Fibroblast of skin of back (primary cell): ENCODE measurements at places on chromosomes 4 and X.

- DNase-seq = no peak
Observed at GRCh38 chr4:159210975-159211374, 108.1 kb downstream of the RAPGEF2 start.

DNA sequence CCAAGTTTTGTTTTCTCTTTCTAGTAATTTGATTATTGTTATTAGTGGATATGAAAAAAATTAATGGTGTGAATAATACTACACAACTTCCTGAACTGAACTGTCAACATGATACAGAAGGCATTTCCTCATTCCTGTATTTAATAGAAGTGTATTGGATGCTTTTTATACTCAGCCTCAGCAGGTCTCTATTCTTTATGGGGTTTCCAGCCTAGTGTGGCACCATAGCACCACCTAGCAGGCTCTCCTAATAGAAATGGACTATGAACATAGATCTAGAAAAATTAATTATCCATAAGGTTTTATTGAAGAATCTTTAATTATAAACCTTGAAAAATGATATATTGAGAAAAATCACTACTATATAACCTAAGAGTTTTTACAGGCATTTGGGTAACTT, 52.4 kb downstream of the GLRB start:
- peak; percentile 59 for DNase-seq

- DNase-seq = no peak
Observed at GRCh38 chrX:21740329-21741274, 17.3 kb downstream of the SMPX start.

DNA sequence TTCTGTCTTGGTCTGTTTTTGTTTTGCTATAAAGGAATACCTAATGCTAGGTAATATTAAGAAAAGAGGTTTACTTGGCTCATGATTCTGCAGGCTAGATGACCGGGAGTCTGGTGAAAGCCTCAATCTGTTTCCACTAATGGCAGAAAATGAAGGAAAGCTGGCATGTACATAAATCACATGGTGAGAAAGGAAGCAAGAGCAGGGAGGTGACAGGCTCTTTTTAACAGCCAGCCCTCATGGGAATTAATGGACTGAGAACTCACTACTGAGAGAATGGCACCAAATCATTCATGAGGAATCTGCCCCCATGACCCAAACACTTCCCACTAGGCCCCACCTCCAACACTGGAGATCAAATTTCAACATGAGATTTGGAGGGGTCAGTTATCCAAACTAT, 27.6 kb downstream of the SATL1 start:
- no peak for DNase-seq

DNA sequence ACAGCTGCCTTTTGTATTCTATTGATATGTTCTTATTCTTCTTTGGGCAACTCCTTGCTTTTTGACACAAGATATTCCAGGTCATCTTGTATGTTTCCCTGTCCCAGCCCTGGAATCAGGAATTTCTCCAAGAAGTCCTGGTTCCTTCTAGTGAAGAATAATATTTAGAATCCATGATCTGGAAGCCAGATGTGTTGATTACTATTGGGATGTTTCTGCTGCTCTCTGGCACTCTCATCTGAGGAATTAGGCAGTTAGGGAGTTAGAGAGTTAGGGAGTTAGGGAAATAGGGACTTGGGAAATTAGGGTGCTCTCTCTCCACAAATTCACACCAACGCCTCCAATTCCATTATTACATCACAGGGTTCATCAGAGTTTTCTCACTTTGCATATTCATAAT, 191.2 kb downstream of the ZNF330 start:
- DNase-seq = no peak

- no peak for DNase-seq
Observed at GRCh38 chr4:113955948-113956347, 23.5 kb downstream of the ARSJ start.

DNA sequence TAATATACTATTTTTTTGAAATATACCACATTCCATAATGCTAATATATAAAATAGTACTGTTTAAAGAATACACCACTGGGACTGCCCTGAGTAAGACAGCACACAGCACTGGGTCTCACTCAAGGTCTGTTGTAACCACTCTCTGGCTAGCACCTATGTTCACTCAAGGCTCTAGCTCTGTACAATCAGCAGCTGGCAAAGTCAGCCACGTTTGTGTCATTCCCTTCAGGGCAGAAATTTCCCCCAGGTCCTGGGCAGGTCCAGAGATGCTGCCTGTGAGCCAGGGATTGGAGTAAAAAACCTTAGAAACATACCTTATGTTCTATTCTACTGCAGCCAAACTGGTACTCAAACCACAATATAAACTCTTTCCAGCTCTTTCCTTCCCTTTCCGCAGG, 1160.2 kb upstream of the ADGRL3 start:
- no peak for DNase-seq

GRCh38 chrX:10598540-10598939, 21.8 kb downstream of the MID1 start:
- no peak for DNase-seq

- DNase-seq = peak; percentile 91
Observed at GRCh38 chr4:24850674-24851073, 55.3 kb downstream of the SOD3 start.

DNA sequence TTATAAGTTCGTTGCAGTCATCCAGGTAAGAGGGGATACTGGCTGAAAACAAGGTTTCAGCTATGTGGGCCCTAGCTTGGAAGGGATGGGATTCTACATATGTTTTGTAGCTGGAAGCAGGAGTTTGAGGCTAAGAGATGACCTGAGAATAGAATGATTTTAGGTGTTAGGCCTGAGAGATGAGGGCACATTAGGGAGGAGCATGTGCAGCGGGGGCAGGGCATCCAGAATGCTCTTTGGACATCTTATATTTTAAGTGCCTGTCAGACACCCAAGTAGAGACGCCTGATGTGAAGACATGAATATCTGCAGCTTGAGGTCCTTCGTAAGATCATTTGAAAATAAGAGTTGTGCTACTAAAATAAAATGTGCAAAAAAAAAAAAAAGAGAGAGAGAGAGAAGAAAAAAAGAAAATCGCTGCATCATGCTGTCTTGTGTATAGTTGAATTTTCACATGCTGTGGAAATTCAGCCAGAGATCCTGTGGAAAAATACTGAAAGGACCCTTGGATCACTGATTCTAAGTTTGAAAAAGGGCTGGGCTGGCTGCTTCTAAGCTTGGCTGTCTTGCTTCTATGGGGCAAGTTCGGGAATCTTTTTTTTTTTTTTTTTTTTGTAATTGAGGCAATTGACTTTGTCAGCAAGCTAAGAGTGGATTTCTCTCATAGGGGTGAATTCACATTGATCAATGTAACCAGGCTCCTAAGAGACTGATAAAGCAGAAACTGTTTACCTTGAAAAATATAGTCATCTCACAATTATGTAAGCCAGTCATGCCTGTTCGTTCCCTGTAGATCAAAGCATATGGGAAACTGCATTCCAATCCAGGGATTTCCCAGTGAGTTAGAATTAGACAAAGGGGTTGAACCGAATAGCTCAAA, 341.0 kb upstream of the GATB start:
- DNase-seq = peak; percentile 72

DNA sequence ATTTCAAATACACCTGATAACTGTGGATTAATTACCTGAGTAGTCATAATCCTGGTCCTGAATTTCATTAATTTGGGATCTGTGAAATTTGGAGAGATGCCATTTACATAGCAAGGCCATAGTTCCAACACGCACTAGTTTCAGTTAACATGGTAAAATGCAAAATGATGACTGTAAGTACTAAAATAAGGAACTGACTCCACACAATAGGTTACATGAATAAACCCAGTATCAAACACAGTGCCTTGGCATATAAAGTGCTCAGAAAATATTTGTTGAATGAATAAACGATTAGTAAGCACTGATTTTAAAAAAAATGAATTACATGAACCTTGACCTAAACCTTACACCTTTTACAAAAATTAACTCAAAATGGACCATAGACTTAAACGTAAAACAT, 9.0 kb downstream of the FBXO8 start:
- DNase-seq = no peak

DNA sequence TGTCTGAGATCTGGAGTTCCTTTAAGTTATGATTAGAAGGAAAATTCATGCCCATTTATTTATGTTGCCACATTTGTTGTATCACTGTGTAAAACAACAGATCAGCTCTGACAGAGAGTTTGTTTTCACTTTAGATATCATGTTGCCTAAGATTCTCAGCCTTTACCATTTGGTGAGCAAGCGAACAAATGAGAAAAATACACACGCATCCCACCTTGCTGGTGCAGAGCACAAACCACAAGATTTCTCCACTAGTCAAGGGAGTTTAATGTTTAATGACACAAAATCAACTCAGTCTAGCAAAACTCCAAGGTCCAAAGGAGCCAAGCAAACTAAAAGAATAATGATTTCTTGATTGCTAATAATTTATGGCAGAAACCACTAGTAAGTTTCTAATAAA, 27.7 kb downstream of the FGF5 start:
- no peak for DNase-seq

DNA sequence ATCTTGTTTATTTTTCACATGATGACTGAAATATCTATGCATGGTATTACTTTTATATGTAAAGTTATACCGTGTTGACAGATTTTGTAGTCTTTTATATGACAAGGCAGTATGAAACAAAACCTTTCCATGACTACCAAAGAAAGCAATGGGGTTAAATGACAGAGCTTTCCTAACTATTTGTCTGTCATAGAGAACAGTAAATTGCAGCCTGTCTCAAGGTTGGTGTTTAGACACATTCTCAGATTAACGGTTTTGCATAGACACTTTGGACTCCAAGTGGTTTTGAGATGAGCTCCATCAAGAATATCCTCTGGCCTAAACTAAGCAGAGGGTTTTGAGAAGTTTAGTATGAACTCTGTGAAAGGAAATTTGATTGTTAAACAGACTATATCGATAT, 180.7 kb upstream of the TENM3 start:
- no peak for DNase-seq

DNA sequence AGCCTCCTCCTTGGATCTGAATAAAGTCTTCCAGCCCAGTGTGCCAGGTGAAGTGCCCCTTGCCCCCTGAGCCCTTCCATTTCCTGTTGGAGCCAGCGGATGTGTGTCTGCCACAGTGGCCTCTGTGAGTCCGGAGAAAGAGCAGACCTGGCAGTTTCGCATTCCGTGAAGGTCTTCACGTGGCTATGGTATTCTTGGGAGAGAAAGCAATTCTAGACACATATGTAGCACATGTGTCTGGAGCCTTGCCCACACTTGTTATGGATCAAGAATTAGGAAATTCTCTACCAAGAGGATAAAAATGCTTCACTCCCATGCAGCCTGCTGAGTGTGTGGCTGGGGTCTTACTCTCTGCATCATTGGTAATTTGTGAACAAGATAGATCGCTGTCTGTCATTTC, 130.9 kb downstream of the REPS2 start:
- no peak for DNase-seq

GRCh38 chrX:17788956-17789562, 51.8 kb downstream of the SCML1 start:
- DNase-seq = no peak

DNA sequence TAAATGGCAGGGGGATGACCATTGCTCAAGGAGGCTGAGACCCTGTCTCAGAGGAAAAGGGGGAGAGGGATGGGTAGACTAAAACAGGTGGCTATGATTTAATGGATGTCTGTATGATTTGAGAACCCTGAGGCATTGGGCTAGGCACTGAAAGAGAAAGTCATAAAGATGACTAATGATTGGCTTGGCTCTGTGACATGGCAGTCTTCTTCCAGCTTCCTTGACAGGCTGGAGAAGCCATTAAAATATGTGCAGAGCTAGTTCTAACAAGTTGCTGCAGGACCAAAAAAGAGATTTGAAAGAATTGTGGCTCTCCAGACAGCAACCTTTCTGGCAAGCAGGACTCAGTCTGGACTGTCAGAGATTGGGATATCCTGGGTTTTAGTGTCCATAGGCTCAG, 53.6 kb downstream of the AMER1 start:
- no peak for DNase-seq

- no peak for DNase-seq
Observed at GRCh38 chrX:39854772-39855747, 242.7 kb downstream of the BCOR start.

DNA sequence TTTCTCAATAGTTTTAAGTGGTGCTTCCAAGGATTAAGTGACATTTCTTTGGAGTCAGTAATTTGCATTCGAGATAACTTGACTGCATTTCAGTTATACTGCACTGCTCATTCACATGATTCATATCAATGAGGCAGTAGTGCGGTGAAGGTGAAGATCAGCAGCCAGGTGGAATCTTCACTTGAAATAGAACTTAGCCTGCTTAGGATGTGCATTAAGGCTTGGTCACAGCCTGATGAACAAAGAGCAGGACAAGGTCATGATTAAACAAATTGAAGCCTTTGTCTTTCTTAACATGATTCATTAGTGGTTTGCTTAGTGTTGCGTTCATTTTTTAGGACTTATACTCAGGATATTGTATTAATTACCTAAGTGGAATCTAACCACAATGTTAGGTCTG, 212.1 kb upstream of the GALNTL6 start:
- no peak for DNase-seq

DNA sequence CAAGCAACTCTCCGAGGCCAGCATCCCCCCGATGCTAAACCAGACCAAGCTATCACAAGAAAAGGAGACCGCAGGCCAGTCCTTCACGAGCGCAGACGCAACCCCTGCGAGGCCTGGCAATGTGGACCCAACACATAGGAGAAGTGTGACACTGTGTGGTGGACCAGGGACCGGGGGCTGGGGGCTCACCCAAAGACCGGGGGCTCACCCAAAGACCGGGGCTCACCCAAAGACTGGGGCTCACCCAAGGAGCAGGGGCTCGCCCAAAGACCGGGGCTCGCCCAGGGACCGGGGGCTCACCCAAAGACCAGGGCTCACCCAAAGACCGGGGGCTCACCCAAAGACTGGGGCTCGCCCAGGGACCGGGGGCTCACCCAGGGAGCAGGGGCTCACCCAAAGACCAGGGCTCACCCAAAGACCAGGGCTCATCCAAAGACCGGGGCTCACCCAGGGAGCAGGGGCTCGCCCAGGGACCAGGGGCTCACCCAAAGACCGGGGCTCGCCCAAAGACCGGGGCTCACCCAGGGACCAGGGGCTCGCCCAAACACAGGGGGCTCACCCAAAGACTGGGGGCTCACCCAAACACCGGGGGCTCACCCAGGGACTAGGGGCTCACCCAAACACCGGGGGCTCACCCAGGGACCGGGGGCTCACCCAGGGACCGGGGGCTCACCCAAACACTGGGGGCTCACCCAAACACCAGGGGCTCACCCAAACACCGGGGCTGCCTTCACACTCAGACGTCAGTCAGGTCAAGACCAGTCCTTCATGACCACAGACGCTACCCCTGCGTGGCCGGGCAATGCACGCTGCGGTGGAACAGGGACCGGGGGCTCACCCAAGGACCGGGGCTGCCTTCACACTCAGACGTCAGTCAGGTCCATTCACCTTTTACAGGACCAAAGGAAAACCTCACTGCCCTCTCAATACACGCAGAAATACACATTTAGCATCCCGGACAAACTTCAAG, 32.9 kb downstream of the PPP2R3B start:
- DNase-seq = no peak

DNA sequence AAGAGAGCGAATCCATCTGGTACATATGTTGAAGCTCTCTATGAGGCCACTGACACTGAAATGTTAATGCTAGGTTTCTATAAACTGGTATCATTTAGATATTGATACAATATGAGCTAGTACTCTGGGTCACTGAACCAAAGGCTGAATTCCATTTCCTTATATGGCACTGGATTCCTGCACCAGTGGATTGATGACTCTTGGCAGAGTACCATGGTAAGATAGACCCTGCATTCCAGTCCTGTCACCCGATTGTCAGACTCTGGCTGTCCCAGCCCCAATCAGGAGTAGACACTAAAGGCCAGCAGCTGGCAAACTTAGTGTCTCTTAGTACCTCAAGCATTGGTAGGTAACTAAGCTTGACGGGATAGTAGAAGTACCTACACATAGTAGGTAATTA, 44.0 kb upstream of the EOLA2 start:
- DNase-seq = peak; percentile 65
